ENCODE measurements at places on chromosomes 6 and 20.

DNA sequence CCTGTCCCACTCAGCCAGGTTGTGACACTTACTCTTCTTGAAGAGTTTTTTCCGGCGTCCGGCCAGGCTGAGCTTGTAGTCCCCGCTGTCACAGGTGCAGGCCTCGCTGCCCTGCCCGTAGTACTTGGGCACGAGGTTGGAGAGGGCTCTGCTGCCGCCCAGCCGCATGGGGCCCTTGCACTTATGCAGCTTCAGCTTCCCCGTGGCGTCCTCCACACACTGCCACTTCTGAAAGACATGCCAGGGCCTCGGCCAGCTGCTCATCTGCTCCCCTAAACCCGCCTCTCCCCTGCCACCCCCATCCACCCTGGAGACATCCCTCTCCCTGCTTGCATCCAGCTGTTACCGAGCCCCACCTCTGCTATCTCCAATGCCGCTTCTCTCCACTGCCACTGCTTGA lies 113.1 kb downstream of the SULF2 start:
- no peak for DNase-seq

- DNase-seq, result peak; percentile 67
These were observed 11.9 kb downstream of the SLX4IP start for GRCh38 chr20:10447028-10447427.

- no peak for DNase-seq
These were observed 188.1 kb downstream of the UBE3D start for GRCh38 chr6:82877213-82878195.

DNA sequence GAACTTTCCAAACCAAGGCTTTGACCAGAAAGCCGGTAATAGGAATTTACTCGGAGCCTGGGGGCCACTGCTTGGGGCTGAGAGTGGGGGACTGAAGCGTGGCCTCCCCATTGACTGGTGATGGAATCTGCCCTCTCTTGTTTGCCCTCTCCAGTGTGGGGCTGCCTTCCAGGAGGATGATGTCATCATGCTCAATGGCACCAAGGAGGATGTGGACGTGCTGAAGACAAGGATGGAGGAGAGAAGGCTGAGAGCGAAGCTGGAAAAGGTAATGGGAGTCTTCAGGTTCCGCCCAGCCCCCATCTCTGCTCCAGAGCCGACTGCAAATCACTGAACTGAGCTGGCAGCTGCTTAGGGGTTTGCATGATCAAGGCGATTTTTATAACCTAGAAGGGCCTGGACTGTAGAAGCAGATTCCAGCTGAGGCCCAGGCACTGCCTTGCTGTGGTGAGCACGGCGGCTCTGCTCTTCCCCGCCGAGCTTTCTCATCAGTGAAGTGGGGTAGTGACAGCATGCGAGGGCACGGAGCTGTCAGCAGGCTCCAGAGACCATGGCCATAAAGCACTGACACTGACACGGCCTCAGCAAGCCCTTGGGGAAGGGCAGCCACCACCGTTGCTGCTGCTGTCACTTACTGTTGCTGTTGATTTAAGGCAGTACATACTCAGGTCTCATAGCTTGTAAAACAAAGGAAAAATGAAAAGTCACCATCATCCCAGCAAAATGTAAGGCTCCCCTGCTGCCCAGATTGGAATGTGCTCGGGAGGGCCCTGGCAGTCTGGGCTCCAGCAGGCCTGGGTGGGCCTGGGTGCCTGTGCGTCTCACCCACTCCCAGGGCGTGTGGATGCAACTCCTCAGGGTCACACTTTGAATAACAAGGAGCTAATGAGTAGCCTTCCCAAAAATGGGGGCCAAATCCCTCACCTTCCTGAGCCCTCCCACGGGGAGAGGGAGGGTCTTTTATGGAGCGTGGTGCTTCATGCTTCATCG lies 11.1 kb upstream of the FAM209A start:
- DNase-seq, result no peak

DNA sequence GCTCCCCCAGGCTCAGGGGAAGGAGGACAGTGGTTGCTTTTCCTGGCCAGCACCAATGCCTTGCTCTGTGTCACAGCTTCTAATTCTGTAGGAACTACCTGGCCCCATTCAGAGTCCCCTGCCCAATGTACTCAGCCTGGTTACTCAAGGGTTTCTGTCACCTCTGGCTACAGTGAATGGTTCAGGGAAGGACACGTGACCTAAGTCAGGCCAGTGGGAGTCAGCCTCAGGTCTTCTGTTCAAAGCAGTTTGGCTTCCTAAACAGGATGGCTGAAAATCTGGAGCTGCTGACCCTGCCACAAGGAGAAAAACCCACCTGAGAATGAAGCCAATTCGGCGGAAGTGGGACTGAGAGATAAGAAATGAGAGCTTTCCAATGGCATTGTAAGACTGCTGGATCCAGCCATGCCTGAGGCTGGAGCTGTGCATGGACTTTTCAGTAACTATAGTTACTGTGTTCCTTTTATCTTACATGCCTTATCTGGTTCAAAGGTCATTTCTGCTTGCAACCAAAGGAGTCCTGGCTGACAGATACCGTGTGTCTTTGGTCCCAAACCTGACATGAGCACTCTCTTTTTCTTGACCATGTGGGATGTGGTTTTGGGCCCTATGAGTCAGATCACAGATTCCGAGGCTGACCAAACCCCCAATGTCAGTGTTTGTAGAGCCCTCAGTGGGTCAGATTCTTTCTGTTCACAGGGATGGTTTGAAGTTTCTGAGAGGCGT lies 104.3 kb downstream of the SULF2 start:
- no peak for DNase-seq

DNA sequence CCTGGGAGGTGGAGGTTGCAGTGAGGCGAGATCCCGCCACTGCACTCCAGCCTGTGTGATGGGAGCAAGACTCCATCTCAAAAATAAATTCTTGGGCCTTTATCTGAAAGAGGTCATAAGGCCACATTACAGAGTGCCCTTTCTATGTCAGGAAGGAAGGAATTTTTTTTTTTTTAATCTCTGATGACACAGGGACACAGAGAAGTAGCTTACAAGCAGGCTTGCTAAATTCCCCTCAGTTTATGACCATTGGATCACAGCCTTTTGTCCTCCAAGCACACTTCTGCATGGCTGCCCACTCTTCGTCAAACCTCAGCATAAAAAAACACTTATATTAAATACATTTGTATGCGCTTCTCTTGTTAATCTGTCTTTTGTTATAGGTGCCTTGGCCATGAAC lies 7.5 kb upstream of the IFNGR1 start:
- no peak for DNase-seq

Data from CD4-positive, alpha-beta T cell (primary cell).